DMS 273 treated with DMSO at 0.1 percent for 48 hours (cell line): ENCODE measurements at places on chromosomes 1 and 21.
A peak's percentile ranks its signal among the peaks of the same experiment; 100 is the strongest.

GRCh38 chr1:215459136-215459535, 108.0 kb upstream of the KCTD3 start:
- DNase-seq: no peak

GRCh38 chr21:32352526-32352925, 40.3 kb downstream of the URB1 start:
- no peak for DNase-seq

- DNase-seq: no peak
These were observed 50.2 kb upstream of the ROR1 start for GRCh38 chr1:63723602-63724001.

DNA sequence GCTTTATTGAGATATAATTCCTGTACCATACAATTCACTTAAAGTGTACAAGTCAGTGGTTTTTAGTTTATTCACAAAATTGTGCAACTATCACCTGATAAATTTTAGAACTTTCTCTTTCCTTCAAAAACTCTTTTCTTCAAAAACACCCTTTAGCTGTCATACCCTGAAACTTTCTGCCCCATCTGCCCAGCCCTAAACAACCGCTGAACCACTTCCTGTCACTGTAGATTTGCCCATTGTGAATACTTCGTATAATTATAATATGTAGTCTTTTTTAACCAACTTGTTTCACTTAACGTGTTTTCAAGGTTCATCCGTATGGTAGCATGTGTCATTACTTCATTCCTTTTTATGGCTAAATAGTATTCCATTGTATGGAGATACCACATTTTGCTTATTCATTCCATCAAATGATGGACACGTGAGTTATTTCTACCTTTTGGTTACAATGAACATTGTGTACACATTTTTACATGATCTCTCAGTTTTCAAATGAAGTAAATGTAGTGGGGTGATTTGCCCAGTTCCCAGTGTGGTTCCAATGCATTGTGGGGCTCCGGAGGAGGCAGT, 37.9 kb downstream of the WNT4 start:
- DNase-seq: no peak

- DNase-seq: peak; percentile 58
These were observed 26.4 kb downstream of the ABCA4 start for GRCh38 chr1:94094469-94095111.

- peak; percentile 8 for DNase-seq
These were observed 668 bp downstream of the CBR3 start for GRCh38 chr21:36135391-36136102.

GRCh38 chr1:179107706-179108629, 26.1 kb downstream of the TOR3A start:
- DNase-seq: no peak

- no peak for DNase-seq
These were observed 162.9 kb upstream of the FGGY start for GRCh38 chr1:59133997-59134396.

DNA sequence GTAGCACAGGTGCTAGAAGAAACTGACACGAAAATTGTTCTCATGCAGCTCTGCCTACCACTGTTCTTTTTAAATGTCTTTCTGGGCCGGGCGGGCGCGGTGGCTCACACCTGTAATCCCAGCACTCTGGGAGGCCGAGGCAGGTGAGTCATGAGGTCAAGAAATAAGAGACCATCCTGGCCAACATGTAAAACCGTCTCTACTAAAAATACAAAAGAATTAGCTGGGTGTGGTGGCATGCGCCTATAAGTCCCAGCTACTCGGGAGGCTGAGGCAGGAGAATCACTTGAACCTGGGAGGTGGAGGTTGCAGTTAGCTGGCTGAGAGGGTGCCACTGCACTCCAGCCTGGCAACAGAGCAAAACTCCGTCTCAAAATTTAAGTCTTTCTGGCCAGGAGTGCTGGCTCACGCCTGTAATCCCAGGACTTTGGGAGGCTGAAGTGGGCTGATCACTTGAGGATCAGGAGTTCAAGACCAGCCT, 947 bp upstream of the RIT1 start:
- no peak for DNase-seq

- DNase-seq: peak; percentile 93
These were observed 549 bp downstream of the THBS3 start for GRCh38 chr1:155206891-155207805.

DNA sequence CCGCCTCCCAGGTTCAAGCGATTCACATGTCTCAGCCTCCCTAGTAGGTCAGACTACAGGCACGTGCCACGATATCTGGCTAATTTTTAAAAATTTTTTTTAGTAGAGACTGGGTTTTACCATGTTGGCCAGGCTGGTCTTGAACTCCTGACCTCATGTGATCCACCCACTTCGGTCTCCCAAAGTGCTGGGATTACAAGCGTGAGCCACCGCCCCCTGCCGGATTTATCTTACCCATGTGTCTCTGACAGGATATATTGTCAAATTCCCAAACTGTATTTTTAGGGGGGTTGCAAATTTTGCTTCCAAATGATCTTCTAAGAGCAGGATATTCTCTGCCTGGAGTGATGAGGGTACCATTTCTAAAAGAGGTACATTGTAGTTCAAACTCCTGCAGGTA, 74.3 kb downstream of the KIF26B start:
- no peak for DNase-seq

DNA sequence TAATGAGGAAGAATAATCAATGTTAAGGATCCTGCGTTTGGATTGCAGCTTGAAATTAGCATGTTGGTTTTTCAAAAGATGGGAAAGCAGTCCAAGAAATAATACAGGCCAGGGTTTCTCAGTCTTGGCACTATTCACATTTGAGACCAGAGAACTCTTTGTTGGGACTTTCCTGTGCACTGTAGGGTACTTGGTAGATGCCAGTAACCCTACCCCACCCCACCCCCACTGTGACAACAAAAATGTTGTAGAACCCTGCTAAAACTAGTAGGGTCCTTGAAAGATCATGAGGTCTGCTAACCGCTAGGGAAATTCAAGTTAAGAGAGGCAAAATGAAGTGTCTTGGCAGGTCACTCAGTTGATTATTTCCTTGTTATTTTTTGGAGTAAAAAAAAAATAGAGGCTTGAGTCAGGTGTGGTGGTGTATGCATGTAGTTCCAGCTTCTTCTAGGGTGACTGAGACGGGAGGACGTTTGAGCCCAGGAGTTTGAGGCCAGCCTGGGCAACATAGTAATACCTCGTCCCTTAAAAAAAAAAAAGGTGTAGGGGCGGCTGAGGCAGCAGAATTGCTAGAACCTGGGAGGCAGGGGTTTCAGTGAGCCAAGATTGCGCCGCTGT, 53.3 kb downstream of the SPEN start:
- DNase-seq: no peak

DNA sequence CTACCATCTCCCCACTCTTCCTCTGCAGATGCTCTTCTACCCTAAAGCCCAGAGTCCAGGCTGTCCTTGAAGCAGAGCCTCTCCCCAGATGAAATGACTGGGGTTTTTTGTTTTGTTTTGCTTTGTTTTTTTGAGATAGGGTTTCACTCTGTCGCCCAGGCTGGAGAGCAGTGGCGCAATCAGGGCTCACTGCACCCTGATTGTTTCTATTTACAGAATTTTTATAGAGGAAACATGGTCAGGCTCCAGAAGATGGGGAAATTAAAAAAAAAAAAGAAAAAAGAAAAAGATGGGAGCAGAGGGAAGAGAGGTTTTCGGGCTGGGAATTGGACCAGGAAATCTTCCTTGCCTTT, 43.7 kb upstream of the ZNF281 start:
- DNase-seq: no peak

DNA sequence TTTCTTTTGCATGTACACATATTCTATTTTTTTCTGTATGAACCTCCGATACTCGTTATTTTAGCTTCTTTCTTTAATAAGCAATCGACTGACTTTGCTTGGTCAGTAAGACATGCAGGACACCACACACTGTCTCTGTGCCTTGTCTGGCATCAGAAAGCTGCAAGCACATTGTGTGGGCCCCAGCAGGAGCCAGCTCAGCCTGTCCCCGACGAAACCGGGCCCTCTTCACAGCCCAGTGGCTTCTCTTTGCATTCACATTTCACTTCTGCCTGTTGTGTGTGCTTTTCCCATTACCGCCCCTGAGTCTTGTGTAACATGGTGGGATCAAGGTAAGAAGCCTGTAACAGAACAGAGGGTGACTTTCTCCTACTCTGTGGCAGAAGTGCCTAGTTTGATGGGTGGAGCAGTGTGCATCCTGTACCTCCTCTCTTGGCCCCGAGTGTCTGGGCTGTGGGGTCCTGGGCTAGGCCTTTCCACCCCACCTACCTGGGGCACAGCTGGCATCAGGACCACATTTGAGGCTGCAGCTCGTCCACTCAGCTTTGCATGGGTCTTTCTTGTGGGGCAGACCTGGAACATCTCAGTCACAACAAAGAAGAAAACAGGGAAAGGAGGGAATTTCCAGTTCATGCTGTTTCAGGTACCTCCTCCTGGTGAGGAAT, 118.9 kb upstream of the COL6A1 start:
- no peak for DNase-seq

- DNase-seq: no peak
These were observed 245.4 kb downstream of the SMYD3 start for GRCh38 chr1:246261639-246262038.

DNA sequence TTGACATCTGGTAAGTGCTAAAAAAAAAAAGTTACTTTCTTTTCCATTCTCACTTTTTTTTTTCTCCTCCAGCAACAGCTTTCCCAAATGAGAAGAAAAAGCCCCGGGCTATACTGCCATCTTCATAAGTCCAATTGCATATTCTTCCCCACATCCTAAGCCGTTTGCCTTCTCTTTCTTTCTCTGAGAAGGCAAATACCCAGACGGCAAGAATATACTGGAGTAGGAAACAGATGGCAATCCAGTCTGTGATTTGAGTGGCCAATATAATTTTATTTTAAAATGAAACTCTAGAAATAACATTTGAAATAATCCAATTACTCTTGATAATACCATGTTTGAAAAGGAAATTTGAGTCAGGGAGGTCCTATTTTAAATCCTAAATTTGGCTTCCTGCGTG, 44.6 kb upstream of the GREM2 start:
- DNase-seq: no peak

GRCh38 chr1:198850196-198850595, 211.4 kb downstream of the PTPRC start:
- no peak for DNase-seq

DNA sequence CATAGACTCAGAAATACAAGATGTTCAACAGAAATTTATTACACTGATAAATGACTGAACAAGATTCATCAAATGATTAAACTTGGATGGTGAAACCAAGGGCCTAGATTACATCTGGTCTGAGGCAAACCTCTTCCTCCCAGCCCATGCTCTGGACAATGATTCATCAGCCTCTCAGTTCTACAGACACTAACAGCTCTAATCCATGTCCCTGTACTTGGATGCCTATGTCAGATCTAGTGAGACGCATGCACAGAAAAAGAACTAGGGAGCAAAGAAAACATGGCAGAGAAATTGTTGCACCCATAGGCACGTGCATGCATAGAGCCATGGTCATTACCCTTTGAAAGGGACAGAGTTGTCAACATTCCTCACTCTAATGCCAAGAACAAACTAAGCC, 250.1 kb downstream of the KCNH1 start:
- DNase-seq: no peak

- DNase-seq: no peak
These were observed 29.2 kb downstream of the HSPA13 start for GRCh38 chr21:14353726-14354125.
